ENCODE measurements at places on chromosomes 12 and 14.
A peak's percentile ranks its signal among the peaks of the same experiment; 100 is the strongest.

GRCh38 chr12:6861391-6861790, 5.9 kb upstream of the TPI1 start:
- DNase-seq: no peak

GRCh38 chr14:73723797-73724661, 9.8 kb upstream of the PNMA1 start:
- DNase-seq: no peak

DNA sequence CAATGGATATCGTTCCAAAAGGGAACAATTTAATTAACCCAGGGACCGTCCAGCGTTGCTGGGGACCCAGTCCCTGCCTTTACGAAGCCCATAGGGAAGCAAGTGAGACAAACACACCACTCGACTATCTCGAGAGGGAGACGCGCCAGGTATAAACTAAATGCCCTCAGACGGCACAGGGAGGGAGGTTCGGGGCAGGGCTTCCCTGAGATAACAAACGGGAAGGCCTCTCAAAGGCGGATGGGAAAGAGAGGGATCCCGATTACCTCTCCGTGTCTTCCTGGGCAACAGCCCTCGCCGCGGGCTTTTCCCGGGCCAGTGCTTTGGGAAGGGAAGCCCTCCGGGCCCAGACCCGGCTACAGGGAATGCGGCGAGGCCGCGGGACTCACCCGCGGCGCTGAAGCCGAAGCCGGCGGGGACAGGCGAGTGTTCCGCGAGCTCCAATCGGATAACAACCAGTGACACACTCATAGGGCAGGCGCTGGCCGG, 390 bp downstream of the BRAP start:
- peak; percentile 27 for DNase-seq

DNA sequence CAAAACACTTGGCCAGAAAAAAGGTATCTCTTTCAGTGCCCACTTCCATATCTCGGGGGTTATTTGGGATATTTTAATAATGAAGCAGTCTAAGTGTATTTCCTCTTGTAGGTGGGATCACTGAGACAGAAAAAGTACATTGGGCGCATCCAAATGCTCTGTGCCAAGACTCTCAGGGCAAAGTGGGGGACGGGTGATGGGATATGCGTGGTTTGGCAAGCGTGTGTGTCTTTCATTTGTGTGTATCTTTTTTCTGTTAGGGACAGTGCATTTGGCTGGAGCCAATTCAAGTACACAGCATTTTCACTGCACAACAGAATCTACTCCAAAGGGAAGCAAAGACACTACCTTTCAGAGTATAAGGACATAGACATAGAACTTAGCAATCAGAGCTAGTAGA, 29.3 kb downstream of the SSPN start:
- no peak for DNase-seq

DNA sequence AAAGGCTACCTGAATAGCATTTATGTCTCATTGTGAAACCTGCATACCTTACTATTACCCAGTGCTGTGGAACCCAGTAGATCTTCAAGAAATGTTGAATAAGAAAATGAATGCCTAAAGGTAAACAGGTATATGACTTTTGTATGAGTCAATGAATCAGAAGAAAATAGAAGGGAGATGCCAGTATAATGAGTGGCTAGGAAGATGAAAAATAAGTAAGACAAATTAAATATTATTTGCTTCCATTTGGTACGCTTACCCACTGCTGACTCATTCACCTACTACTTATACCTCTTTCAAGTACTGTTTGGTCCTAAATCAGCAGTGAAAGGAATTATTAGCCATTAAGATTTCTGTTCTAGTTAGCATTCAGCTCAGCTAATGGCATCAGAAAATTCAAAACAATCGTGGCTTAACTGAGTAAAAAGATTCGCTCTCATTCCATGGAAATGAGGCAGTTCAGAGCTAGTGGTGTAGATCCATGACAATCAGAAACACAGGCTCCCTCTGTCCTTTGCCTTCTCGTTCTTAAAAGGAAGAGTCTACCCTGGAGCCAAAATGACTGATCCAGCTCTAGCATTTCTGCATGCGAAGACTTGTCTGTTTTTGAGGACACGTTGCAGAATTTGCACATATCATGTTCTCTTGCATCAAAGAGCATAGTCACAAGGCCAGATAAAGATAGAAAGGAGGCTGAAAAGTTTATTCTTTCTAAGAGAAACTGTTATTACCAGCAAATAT, 705.8 kb upstream of the USP15 start:
- DNase-seq: no peak

DNA sequence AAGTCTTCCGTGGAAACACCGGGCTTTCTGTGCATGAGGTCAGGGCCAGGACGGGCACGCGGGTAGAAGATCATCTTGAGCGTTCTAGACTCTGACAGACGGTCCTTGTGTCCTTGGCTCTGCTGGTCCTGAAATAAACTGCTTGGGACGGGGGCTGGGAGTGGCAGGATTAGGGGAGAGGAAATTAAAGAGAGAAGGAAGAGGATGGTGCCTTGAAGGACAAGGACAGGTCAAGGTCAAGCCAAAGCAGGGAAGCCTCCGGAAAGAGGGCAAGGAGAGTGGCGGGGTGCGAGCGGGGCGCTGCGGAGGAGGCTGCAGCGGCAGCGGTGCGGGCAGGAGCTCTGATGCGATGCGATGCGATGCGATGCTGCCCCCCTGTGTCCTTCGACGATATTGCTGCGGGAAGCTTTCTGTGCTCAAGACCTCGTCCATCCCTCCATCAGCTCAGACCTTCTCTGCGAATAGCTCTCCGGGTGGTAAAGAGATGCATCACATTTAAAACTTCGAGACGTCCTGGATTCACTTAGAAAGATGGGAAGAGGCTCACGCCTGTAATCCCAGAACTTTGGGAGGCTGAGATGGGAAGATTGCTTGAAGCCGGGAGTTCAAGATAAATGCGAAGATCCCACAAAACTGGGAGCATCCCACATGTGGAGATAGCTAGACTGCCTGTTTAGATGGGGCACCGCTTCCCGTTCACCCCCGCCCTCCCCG, 110.1 kb upstream of the TMEM132D start:
- DNase-seq: peak; percentile 77

DNA sequence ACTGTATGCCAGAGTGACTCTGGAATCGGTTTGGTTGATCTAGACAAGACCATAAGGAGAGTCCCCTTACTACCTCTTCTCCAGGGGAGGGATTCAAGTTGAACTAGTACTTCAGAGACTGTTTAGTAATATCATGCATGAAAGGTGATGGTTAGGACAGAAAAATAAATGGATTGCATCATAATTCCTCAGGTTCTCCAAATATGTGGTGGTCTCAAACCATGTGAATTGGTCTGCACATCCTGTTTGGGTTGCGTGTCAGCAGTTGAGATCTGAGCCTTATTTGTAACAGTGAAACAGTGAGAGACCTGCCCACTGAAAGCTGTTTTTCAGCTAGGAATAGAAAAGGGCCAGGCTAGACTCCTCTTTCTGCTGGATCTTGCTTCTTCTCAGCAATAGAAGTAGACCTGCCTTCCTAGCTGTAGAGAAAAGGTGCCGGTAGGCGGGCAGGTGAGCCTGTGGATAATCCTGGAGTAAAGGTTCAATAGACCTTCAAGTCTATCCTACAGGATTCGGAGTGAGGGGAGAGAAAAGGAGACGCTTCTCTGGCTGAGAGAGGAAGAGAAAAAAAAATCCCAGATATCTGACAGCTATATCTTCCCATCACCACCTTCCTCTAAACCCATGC, 258.5 kb upstream of the E2F7 start:
- peak; percentile 17 for DNase-seq

DNA sequence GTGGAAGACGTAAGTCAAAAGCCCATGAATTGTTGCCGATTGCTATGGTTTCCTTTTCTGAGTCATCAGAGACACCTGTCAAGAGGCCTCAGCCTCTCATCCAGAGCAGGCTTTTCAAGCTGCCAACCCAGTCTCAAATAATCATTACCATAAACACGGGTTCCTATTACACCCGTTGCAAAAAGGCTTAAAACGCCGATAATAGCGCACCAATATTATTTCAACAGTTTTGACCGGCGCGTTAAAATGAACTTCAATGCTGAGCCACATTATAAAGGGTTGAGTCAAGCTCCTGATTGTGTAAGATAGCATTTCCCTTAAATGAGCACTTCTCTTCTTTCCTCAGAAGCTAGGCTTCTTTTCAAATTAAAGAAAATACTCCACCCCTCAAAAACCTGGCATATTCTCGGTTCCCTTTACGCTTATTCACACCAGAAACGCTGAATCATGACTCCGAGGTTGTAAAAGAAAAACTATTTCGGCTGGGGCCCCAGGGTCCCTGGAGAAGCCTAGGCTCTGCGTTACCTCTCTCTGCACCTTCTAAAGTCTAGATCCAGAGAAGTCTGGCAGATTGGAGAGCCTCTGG, 1.4 kb downstream of the TMTC1 start:
- peak; percentile 53 for DNase-seq

- DNase-seq: no peak
Measured at GRCh38 chr14:25933731-25934130, 664.1 kb downstream of the NOVA1 start.

DNA sequence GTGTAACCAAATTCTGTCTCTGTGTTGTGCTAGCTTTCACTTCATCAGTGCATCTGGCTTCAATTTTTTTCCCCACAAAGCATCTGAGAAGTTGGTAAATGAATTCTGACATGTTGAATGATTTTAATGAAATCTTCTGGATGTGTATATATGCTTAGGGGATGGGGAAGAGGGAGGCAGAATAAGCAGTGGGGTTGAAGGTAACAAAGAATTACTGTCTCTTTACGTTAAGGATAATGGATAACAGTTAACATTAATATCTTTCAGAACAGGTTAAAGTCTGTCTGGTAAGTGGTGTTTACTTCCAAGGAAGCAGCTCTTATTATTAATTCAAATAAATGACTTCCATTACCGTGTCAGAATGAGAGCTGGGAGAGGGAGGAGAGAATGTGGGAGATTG, 261.7 kb downstream of the ERC1 start:
- DNase-seq: no peak

Measured in GM13977 (cell line).